ENCODE measurements at places on chromosomes 7 and 10.

DNA sequence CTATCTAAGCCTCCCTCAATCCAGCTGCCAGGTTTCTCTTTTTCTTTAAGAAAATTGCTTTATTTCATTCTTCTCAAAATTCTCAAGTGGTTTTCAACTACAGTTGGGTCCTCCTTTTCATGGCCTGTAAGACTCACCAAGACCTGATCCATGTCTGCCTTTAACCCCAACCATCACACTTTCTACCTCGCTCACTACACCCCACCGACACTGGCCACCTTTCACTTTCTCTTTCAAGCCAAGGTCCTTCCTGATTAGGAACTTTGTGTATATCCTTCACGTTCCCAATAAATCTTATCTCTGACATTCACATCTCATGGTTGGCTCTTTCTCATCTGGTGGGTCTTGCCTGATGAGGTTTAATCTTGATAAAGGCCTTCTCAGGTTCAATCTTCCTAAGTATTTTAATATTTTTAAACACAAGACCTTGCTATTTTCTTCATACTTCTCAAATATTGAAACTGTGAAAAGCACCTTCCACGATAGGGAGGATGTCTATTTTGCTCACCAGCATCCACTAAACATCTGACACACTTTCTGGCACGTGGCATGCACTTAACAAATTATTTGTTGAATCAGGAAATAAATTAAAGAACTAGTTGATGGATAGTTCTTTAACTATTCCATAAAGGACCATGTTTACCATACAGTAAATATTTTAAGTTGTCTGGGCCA is 624.8 kb downstream of the GRID1 start:
- DNase-seq = no peak

DNA sequence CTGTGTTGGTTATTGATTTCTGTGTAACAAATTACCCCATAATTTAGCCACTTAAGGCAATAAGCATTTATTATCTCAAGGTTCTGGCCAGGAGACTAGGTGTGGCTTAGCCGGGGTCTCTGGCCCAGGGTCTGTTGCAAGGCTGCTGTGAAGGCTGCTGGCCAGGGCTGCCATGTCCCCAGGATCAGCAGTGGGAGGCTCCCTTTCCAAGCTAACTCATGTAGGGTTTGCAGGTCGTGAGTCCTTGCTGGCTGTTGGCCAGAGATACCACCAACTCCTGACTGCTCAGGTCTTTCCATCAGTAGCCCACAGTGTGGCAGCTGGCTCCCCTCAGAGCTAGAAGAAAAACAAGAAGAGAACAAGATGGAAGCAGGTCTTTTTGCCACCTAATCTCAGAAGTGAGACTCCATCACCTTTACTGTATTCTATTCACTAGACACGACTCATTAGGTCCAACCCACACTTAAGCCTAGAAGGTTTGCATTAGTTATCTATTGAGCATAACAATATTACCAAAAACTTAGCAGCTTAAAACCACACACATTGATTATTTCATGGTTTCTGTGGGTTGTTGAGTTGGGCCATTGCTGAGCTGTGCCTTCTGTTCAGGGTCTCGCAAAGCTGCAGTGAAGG is 185.6 kb downstream of the PFKFB3 start:
- no peak for DNase-seq

DNA sequence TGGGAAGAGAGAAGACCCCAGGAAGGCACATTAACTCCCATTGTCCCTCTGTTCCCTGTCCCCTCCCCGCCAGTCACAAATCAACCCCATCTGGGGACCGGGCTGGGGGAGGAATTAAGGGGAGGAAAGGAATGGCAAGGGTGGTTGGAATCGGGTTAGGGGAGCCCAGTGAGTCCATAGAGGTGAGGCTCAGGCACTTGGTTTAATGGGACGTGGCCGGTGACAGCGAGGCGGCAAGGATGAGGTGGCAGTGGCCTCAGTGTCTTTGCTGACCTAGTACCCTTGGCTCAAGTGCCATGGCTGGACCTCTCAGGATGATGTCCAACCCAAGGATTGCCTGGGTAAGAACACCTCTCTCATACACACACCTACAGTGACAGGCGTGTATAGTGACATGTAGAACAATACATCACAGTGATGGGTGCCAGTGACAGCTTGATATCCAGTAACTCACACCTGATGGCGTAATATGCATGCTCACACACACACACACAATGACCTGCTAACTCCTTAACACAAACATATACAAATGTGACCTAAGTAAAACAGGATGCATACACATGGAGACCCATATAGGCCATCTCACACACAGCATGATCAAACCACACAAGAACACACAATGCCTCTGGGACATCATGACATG is 12.3 kb downstream of the KCNIP2 start:
- no peak for DNase-seq

GRCh38 chr10:1923998-1924397 is 186.7 kb upstream of the ADARB2 start:
- no peak for DNase-seq

DNA sequence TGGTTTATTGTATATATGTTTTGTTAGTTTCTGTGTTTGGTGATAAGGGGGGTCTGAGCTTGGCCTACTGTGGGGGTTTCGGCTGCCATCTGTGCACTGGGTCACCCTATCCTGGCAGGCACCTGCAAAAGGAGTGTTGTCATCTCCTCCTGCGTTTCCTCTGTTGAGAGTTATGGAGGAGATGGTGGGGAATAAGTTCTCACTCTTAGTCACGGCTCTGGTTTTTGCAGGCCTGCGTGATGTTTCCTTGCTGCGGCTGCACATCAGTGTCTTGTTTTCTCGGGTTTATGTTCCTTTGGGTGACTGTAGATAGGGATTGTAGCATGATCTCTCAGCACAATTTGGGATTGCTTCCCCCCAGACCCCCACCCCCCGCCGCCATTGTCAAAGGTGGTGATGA is 36.8 kb downstream of the CCM2 start:
- no peak for DNase-seq

GRCh38 chr10:12974491-12975199 is 26.9 kb downstream of the CCDC3 start:
- DNase-seq = no peak

- no peak for DNase-seq
Measured at GRCh38 chr10:33506391-33506790, 171.9 kb upstream of the NRP1 start.

- DNase-seq = no peak
Measured at GRCh38 chr7:138086563-138087270, 10.5 kb downstream of the AKR1D1 start.

GRCh38 chr10:112843623-112844022 is 106.4 kb upstream of the TCF7L2 start:
- DNase-seq = no peak

GRCh38 chr7:101588131-101588935 is 40.8 kb downstream of the MYL10 start:
- no peak for DNase-seq

DNA sequence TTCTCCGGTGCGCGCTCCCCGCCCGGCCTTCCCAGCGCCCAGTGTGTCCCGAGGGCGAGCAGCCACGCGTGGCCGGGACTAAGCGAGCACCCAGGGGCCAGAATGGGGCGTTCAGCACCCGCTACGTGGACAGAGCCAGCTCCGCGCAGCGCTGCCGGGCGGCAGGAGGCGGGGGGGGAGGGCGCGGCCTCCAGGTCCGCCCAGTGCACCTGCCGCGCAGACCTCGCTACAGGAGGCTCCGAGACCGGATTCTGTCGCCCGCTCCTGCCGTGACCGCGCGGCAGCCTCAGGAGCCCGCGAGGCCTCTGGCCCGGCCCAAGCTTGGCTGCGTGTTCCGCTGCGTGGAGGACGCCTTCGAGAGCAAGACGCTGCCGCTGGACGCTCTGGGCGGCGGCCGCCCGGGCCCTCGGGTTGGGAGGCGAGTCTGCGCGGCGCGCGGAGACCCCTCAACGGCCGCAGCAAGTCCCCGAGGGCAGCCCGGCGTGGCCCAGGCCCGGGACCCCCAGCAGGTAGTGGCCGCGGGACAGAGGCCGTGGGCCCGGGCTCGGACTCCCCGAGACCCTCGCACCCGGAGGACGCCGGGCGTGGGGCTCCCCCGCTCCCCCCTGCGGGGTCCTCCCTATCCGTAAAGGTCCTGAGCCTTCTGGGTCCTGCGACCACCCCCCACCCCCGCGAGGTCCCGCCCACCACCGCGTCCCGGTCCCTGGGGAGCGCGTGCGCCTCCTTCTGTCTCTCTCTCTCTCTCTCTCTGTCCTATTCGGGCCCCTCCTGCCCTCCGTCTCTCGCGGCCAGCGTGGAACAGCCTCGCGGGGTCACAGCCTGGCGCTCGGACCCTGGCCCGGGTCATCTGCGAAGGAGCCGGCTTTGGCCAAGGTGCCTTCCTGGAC is 904 bp upstream of the DPYSL4 start:
- DNase-seq = peak; percentile 7

DNA sequence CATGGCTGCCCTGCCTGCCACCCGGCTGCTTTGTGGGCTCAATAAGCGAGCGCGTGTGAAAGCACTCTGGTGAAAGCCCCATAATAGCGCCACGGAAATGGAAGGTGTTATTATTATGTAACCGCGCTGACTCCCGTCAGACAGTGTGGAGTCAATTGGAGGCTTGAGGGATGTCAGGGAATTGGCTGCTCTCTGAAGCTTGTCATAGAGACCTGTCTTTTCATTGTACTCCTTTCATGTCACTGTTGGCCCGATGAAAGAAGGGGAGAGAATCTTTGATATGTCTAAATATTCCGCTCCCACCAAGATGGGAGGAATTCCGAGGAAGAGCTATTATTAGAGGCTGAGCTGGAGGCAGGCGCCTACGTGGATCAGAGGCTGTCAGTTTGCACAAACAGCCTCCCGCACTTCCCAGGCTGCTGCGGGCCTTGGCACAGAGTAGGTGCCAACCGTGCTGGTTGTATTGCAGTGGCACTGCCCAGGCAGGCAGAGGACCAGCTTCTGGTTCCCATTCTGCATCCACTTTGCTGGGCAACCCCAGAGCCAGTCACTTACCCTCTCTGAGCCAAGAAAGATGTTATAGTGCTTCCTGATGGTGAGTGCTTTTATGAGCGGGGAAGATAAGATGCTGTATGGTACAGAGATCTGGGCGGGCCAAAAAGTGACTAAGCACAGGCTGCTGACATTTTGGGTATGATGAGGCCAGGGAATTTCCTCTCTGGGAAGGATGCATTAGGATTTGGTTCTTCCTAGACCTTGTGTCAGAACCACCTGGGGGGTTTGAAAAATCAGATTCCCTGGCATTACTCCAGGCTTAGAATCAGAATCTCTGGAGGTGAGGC is 151.4 kb downstream of the RPS24 start:
- no peak for DNase-seq
